ENCODE measurements at places on chromosomes 6 and 20. TPM values are rescaled to one million over a fixed set of nuclear protein-coding genes. Genes with fewer than 3 reads are reported as not detected.

DNA sequence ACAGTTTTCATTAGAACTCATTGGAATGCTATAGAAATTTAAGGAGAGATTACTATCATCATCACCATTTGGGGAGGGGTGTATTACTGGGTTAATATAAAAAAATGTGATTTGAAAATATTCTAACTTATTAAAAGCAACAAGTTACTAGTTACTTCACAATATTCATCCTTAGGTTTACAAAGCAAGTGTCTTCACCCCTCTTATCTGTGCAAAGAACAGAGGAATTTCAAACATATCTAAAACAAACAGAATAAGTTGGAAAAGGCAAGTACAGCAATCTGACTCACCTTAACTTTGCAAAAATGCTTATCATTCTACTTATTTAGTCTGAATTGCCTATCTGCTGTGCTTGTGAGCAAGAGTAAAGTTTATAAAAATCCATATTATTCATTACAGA is 32.9 kb downstream of the DCBLD1 start:
- no peak for DNase-seq
- H3K4me3 ChIP-seq, result no peak overlapping the region

RIPPLY2 gene
- total RNA-seq, result not detected

GRCh38 chr6:130547723-130548122 is 181.9 kb downstream of the TMEM200A start:
- no peak for DNase-seq
- no peaks in the 10 kb centered on the region for H3K27me3 ChIP-seq

DNA sequence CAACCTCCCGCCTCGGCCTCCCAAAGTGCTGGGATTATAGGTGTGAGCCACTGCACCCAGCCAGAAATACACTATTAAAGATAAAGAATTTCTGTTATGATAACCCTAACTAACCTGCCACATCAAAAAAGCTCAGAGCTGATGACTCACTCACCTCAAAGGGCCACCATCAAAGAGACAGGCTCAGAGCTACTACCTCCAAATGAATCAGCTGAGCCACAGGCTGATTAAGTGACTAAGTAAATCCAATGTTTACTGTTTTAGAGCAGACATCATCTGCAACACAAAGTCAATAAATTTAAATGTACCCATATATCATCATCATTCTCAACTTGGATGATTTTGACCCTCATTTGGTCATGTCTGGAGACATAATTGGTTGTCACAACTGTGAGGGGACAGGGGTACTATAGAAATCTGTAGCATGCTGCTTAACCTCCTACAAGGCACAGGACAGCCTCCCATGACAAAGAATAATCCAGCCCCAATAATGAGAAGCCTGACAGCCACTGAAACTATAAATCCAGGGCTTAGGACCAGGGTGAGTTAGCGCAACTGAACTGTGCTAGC is 106.5 kb downstream of the ATP9A start:
- H3K4me3 ChIP-seq, result no peak overlapping the region
- peaks cover 33% of the 10 kb centered on the region for H3K4me1 ChIP-seq
- no peak overlapping the region for H3K27ac ChIP-seq
- H3K36me3 ChIP-seq, result no peaks in the 10 kb centered on the region
